AG08395 (cell line): ENCODE measurements at places on chromosomes 6 and 20.

GRCh38 chr6:19142275-19142674 is 694.9 kb upstream of the ID4 start:
- DNase-seq = no peak

- DNase-seq = peak; percentile 58
These were observed 3.0 kb downstream of the LAMA4 start for GRCh38 chr6:112251171-112251875.

GRCh38 chr6:117397536-117398227 is 28.1 kb downstream of the ROS1 start:
- no peak for DNase-seq

DNA sequence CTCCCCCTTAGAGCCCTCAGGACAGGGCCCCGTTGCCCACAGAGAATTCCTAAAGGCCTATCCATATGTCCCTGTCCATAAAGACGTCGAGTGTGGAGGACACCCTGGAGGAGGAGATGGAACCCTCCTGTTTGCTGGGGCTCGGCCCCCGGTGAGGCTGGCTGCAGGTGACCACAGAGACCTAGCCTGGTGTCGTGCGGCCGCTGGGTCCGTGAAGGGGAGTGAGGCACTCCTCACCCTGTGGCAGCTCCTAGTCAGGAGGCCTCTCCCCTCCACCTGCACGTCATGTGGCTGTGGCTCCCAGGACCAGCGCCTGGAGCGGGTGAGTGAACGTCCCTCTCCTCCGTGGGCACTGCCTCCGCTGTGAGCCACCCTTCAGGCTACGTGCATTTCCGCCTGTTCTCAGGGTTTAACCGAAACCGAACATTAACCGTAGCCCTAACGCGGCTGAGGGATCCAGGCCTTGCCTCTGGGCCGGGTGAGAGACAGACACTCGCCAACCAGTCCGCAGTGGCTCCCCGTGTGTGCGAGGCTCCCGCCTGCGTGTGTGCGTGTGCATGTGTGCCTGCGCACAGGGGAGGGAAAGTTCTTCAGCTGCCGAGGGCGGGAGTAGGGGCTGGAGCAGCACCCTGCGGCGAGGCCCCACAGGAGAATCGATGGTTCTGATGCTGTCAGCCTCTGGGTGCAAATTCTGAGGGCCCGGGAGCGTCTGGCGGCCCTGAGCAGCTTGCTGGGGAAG is 5.9 kb upstream of the TCEA2 start:
- DNase-seq = no peak

GRCh38 chr6:6818078-6818639 is 229.6 kb downstream of the LY86 start:
- DNase-seq = no peak

GRCh38 chr20:60465993-60466686 is 507.9 kb downstream of the CDH26 start:
- DNase-seq = no peak

GRCh38 chr6:3603340-3604130 is 146.7 kb upstream of the SLC22A23 start:
- no peak for DNase-seq

DNA sequence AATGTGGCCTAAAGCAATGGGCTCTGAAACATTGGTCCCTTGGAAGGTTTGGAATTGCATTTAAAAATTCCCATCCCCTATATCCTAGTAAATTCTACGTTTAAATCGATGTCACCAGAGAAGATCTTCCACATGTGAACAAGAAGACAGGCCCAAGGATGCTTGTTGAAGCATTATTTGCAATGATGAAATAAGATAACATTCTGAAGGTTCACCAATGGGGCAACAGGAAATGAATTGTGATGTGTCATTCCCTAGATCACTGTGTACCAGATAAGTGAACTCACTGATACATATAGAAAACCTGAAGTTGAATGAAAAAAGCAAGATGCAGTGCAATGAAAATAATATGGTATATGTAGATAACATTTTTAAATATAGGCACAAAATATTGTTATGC is 464.3 kb upstream of the BTBD3 start:
- no peak for DNase-seq

DNA sequence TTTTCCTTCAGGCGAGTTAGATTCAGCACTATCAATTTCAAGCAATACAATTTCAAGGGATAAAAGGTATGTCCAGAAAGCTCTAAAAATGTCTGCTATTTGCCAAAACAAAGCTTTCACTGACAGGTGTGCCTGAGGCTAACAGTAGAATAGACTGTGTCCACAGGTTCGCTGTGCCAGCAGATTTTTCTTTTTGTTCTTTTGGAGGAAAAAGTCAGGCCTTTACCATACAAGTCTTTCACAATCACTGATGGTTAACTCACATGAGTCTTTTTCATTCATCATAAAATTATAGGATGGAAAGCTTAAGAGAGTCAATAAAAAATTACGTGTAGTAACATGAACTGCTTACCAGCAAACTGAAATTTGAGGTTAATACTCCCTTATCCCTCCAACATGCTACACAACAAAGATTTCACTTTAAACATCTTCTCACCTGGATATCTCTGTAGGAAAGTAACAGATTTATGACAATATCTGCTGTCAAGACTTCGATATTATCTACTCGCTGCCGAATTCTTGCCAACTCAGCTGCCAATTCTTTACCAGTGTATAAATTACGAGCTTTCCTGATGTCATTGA is 95.4 kb downstream of the MAP3K5 start:
- DNase-seq = no peak

- DNase-seq = no peak
These were observed 176.4 kb downstream of the TFAP2B start for GRCh38 chr6:50995036-50995435.

DNA sequence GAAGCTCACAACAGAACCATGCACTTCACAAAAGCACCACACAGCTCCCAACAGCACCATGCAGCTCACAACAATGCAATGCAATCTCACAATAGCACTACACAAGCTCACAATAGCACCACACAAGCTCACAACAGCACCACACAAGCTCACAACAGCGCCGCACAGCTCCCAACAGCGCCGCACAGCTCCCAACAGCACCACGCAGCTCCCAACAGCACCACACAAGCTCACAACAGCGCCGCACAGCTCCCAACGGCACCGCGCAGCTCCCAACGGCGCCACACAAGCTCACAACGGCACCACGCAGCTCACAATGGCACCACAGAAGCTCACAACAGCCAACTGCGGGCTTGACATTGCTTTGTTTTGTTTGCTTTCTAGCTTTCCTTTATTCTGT is 198.1 kb downstream of the DLL1 start:
- DNase-seq = no peak

GRCh38 chr20:21432911-21433310 is 35.6 kb upstream of the NKX2-4 start:
- DNase-seq = no peak

GRCh38 chr20:37276494-37277252 is 12.8 kb upstream of the MANBAL start:
- DNase-seq = peak; percentile 70

- no peak for DNase-seq
These were observed 8.0 kb downstream of the CASS4 start for GRCh38 chr20:56420028-56420427.

- DNase-seq = peak; percentile 68
These were observed 179.6 kb upstream of the CCN2 start for GRCh38 chr6:132130626-132131298.

- peak; percentile 45 for DNase-seq
These were observed 3.9 kb upstream of the MICB start for GRCh38 chr6:31493875-31494694.

GRCh38 chr20:32285621-32286371 is 8.3 kb downstream of the KIF3B start:
- peak; percentile 20 for DNase-seq

- DNase-seq = no peak
These were observed 15.7 kb downstream of the STAU1 start for GRCh38 chr20:49172413-49172812.

GRCh38 chr20:20979934-20980333 is 126.2 kb downstream of the LINC00237 start:
- no peak for DNase-seq

GRCh38 chr6:88810701-88811100 is 152.7 kb downstream of the RNGTT start:
- DNase-seq = no peak

DNA sequence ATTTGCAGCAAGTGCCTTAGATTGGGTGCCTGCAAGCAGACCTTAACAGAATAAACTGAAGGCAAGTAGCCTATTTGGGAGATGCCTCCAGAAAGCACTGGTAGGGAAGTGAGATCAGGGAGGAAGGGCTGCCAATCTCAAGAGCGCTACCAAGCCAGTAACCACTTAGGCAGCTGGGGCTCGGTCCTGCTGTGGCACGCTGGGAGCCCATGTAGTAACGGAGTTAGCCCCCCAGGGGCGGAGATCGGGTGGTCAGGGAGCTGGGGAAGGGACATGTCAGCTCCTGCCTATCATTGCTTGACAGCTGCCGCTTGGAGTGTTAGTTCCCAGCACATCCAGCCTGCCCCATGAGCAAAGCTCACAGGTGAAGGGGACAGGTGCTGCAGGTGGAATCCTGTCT is 127.0 kb downstream of the CEBPB start:
- no peak for DNase-seq

DNA sequence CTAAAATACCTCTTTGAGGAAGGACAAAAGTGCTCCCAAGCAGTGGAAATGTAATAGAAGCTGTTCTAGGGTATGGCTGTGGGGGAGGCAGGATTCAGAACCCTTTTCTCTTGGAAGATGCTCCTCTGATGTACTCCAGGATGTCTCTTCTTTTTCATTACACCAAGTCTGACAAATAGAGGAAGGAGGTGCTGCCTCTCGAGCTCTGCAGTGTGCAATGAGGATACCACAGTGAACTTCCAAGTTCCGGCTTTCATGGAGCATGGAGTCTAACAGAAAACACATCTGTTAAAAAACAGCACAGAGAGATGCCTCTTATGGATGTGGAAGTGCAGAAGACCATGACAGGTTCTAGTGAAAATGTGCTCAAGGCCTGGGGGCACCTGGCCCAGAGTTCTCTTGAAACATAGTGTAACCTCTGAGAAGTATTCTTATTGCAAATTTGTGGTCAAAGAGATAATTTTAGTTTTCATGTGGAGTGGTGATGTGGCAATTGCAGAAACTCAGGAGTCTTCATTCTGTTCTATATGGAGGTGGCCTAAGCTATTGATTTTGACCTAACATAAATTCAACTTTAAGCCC is 362.0 kb upstream of the CITED2 start:
- no peak for DNase-seq

GRCh38 chr6:13368079-13368730 is 39.9 kb upstream of the TBC1D7 start:
- no peak for DNase-seq

DNA sequence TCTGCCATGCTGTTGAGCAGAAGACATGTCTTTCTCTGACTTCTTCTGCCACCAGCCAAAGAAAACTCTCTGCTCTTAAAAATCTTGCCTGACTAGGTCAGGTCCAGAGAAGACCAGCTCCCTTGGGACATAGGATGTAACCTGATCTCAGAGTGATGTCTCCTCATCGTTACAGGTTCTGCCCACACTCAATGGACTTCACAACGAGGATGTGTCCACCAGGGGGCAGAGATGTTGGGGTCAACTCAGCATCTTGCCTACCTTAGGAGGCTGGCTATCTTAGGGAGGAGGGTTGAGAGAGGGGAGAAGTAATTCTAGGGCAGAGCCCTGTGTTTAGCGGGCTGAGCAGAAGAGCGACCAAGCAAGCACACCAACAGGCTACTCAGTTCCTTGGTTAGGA is 207.6 kb upstream of the CDH4 start:
- no peak for DNase-seq

DNA sequence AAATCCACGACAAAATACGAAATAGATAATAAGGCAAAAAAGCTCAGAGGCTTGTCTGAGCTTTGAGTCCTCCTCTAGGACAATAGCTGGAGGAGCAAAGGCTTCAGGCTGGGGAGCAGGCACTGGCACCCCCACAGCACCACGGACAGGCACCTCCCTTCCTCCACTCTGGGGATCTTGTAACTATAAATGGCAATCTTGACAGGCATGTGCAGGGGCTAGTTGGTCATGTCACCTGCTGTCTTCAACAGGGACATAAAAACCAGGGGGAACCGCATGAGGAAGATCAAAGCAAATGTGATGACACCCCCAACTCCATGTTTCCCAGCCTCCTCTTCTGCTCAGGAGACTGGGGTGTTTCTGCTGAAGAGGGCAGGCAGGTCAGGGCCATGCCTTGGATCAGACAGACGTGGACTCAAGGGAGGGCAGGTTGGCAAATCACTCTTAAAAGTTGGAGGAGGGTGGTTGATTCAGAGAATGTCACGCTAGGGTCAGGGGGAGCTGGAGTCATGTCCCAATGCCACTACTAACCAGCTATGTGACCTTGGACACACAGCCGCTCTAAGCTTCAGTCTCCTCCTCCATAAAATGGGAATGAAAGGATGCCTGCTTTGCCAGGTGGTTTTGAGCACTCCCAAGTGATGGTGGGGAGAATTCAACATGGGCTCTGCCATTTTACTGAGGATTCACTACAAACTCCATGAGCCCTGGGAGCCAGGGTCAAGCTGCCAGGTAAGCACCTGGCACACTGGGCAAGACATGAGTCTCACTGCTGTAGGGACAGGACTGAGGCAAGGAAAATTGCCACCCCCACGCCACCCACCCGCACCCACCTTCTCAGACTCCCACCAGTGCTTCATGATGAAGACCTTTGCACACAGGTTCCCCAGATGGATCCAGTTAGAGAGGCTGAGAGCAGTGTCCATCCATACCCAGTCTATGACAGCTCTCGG is 48.0 kb downstream of the NPEPL1 start:
- no peak for DNase-seq

- DNase-seq = no peak
These were observed 861 bp downstream of the PCMTD2 start for GRCh38 chr20:64256282-64256935.

DNA sequence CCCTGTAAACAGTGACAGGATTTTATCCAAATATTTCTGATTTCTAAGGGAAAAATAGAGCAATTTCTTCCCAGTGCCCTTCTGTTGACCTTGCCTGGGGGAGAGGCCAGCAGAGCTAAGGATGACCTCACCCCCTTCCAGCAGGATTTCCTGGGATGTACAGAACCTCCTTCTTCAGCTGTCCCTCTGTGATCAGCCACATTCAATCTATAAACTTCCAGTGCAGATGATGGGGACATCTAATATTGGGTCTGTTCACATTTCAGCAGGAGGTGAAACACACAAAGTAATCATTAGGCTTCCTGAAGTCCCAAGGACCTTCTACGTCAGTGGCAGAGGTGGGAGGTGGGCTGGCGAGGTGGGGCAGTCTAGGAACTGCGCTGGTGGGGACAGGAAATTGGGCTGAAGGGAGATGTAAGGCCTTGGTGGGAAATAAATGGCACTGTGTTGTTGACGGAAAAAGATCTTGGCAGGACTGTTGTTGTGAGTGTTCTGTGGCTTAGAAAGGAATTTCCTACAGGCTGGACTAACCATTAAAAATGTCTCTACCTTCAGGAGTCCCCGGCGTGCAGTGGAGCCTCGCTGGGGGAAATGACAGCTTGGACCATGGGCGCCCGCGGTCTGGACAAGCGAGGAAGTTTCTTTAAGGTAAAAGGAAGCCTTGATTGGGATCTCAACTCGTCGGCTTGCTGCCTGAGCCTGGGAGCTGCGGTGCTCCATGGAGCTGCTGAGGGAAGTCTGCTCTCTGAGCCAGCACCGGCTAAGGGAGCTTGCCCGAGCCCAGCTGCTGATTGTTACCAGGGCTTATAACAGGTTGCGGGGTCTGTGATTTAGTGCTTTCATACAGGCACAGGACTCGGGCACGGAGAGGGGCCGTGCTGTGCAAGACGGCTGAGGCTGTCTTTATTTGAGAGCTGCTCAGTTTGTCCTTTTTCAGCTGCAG is 127.9 kb upstream of the NAA20 start:
- peak; percentile 88 for DNase-seq

- peak; percentile 73 for DNase-seq
These were observed 884.4 kb downstream of the PHF3 start for GRCh38 chr6:64520050-64520449.

- no peak for DNase-seq
These were observed 4.4 kb downstream of the ZKSCAN3 start for GRCh38 chr6:28353981-28354676.
